NK-92 treated with Interleukin-12 subunit alpha and Interleukin-12 subunit beta, amount 100 ng/mL, for 24 hours (cell line): ENCODE measurements at places on chromosomes 7 and 10.

DNA sequence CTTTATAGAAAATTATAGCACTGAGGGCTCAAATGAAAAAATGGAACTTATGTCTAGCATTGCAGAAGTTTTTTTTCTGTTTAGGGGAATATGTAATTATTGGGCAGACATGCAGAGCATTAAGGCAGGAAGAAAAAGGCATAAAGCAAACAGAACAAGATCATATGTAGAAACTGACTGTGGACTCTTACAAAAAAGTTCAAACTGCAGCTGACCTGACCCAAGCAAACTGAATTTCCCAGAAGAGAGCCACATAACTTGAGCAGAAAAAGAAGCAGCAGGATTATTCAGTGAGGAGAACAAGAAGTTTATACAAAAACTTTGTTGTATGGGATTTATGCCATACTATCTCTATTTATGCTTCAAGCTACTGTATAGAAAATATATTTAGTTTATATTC, 250.9 kb downstream of the PHF14 start:
- no peak for DNase-seq

DNA sequence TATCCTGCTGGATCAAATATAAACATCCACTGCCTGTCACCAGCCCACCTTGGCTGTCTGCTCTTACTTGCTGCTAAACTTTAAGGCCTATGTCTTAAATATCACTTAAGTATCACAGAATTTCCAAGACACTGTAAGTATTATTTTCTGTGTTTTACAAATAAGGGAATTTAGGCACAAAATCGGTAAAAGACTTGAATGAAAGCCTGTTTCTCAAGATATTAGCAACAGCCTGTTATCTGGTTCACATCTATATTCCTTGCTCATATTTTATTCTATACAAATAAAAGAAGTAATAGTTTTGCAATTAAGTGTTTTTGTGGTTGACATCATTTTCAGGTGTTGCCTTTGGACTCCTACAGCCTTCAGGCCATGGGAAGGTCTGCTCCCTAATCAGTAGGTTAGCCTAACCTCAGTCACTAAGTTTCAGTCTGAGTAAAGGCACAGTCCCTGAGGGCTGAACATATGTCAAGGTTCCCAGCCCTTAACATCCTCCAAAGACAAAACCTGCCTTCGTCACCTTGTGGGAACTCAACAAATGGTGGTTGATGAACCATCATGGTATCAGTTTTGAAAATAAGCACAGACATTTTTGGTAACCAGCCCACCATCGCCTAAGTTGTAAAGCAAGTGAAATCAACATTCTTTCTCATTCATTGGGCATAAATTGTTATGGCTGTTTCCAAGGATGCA, 127.1 kb downstream of the CREB5 start:
- no peak for DNase-seq

DNA sequence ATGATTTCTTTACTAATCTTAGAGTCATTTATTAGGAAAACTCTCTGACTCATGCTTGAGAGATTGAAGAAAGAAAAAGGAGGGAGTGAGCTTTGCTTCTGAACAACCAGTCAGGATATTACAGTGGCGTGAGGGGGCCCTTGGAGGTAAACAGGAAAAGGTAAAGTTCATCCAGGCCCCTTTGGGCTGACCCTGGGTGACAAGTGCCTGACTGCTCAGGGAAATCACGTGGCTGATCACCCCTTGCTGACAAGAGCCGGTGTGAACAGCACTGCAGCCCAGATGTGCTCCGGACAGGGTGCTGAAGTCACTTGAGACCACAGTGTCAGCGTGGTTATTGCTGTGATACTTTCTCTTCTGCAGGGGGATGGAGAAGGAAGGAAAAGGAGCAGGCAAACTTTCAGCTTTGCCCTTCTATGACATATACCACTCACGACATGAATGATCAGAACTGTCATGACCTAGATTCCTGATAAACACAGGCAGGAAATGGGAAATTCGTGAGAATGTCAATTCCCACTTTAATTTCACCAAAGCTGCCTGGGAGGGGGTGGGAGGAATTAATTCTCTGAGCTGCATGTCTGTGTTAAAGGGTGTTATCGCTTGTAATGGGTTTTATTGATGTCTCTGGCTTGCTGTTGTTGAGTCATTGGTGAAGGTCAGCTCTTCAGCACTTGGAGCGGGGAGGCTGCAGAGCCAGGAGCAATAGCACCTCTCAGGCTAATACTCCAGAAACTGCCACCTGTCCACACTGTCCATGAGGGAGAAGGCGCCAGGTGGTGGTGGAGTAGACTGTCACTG, 139.8 kb upstream of the AOAH start:
- peak; percentile 73 for DNase-seq

DNA sequence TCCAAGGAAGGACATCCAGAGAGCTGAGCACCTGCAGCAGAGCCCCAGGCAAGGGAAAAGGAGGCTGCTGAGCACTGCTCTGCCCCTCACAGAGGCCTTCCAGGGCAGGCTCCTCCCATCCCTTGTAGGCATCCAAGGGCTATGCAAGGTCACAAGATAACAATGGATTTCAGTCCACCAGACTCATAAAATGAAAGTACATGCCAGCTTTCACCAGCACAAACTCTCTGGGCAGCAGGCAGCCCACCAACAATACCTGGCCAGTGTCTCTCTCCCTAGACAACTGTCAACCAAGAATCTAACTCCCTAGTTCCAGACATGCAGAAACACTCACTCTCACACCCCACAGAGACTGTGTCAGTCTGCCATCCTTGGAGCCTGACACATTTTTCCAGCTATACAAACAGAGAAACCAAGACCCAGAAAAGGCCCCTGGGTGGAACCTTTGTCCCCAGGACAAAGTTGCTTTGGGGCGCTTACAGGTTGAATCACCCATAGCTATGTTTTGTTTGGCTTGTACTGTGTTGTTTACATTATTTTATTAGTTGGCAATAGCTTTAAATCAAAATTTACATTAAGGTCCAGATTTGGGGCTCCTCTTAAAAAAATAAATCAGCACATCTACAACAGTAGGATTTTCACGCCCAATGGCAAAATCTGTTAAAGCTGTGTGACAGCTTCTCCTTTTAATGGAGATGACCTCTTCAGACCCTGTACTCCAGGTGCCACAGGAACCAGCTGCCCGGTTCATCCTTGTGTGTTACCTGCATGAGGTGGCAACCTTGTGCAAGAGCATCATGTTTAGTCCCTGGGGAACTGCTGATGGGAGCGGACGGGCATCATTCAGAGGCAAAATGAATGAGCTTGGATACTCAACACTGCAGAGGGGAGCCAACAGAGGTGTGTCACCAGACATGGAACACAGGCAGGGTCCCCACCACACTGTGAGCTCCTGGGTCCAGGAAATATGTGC, 5.2 kb downstream of the GRID1 start:
- DNase-seq = no peak

DNA sequence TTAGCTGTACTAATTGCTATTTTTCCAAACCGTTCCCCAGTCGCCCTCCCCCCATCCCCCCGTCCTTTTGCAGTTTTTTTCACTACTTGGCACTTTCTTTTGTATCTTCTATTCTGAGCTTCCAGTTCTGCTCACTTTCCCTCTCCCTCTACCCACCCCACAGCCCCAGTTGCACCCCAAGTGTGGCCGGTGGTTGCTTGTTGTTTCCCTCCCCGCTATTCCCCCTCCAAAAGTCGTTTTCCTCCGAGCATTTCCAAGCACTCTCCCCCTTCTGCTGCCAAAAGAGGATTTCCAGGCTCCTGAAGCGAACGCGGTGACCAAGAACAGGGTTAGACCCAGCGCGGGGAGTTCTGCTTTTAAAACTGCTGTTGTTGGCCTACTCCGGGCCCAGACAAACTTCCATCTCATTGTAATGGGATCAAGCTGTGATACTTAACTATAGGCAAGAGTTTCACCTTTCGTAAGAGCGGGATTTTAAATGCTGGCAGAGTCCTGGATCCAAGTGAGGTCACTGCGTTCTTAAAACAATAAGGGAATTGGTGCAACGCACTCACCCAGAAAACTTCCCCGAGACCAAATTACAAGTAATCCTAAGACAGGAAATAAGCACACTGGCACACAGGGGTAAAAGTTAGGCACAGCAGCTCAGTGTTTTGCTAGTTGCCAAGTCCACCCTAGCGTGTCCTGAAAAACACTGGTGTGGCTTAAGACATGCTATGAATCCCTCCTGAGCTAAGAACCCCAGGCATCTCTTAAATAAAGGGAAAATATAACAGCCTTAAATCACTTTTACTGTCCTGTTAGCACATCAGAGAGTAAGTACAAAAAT, 1.5 kb upstream of the RGS10 start:
- no peak for DNase-seq

GRCh38 chr10:22667093-22667480, 47.3 kb downstream of the PIP4K2A start:
- no peak for DNase-seq

DNA sequence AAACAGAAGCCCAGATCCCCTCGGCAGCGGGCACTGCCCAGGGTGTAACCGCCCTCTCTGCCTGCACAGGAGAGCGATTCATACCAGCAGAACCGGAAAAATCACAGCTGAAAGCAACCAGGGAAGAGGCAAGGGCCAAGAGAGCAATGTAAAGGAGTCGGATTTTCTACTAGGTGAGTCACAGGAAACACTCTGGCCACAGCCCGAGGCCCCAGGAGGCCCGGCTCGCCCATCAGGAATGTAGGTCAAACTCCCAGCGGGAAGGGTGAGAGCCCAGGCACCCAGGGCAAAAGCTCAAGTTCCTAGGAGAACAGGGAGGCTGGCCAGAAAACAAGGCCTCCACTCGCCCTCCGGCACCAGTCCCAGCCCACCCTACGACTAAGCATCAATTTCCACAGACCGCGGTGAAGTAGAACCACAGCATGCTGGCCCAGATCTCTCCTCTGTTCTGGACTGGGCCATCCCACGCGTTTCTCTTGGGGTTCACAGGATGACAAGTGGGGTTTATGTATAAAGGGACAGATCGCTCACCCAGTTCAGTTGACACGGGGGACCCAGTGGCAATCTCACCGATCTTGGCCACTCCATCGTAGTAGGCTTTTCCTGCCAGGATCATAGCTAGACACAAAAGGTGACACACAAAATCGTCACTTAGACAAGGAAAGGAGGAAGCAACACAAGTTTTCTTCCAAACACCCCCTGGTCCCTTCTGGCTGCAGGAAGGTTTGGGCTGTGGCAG, 46.2 kb downstream of the BAIAP2L1 start:
- no peak for DNase-seq

DNA sequence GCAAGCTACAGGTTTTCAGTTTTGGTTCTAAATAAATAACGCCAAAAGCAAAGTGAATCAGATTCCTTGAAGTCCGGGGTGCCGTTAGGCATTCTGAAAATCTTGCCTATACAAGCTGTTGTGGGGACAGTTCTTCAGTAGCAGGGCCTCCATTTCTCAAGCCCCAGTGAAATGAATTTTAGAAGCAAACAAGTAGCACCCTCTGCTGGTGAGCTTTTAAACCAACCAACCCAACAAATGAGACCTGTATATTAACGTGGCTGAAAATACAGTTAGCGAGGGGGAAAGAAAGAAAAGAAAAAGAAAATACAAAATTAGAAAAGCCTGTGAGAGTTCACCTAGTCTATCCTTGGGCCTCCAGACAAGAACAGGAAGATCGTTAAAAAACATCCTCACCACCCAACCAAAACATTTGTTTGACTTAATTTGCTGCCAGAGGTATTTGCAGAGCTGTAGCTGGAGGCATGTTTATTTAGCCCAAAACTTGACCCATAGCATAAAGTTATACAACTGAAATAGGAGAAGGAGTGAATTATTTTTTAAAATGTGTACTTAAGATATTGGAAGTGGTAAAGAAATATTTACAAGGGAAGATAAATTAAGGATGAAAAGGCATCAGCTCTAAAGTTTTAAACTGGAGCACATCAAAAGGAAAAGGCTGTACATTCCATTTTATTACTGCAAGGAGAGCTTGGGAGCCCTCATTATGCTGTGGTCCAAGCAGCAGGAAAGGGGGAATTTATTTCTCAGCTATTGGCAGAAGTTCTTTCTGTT, 98.9 kb downstream of the DYNC1I1 start:
- DNase-seq = no peak

- no peak for DNase-seq
These were observed 12.5 kb upstream of the SFRP5 start for GRCh38 chr10:97784200-97784810.

DNA sequence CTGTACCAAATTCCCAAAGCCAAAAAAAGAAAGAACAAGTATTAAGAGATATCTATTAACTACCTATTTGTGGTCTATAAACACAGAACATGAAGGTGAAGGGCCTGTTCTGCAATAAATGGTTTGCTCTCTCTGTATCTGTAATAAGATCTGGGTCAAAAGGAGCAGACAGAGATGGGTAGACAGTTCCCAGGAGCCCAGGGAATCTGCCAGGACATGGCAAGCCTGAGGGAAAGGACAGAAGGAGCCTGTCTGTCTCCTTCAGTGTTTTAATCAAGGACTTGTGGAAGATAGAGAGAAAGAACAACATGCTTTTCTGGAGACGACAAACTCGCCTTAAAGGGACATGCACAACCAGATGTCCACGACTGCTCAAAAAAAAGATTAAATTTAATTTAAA, 165.7 kb downstream of the ELMO1 start:
- DNase-seq = no peak

- DNase-seq = no peak
These were observed 49.7 kb downstream of the CPEB3 start for GRCh38 chr10:92241158-92241500.

- DNase-seq = no peak
These were observed 25.5 kb downstream of the FGFBP3 start for GRCh38 chr10:91883549-91884444.
